ENCODE measurements at places on chromosomes 13 and 19.

DNA sequence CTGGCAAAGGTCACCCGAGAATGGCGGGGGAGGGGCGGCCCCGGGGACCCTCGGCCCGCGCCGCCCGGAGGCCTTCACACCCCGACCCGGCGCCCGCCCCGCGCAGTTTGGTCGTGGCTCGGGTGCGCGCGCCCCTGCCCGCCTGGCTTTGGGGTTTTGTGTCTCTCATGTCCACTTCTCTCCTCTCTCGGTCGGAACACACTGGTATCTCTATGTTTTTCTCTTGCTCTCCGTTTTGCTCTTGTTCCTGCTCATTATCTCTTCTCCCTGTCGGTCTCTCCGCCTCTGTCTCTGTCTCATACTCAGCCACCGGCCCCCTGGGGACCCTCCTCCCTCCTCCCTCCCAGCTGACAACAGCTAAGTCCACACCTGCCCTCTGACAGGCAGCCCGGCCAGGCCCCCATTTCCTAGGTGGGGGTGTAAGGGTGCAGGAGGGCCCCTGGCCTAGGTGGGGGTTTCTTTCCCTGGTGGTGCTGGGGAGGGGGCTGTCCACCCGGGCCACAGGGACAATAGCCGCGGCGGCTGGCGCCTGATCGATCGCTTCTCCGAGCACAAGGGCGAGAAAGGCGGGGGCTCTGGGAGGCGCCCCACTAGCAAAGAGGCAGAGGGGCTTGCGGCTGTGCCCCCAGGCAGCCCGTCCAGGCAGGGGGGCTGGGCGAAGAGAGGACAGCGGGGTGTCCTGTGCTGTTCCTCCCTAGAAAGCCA is 2.3 kb downstream of the ONECUT3 start:
- no peak for DNase-seq

DNA sequence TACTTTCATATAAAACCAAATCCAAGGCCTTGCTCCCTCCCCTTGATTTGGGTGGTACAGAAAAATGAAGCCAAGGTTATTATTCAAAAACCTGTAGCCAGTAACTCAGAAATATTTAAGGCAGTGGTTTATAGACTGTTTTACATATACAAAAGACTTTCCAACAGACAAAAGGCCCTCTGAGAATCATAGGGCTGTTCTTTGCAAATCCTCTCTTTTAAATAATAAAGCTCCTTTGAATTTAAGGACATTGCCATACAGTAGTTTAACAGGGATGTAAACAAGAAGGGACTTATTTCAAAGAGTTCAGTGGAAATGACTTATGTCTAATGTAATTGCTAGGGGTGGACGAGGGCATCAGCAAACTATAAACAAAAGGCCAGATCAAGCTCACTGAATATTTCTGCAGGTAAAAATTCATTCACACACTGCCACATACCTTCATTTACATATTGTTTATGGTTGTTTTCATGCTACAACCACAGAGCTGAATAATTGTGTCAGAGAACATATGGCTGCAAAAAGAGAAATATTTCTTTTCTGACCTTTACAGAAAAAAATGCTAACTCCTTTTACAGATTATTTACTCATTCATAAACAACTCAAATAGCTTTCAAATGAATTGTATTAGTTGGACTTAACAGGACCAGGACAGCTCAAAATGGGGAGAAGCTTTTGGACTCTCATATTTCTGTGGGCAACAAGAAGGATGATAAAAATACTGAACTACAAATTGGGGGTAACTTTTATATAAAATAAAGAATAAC is 665.6 kb downstream of the SLITRK1 start:
- DNase-seq = no peak

GRCh38 chr13:52673465-52673864 is 20.8 kb downstream of the SUGT1 start:
- DNase-seq = no peak

DNA sequence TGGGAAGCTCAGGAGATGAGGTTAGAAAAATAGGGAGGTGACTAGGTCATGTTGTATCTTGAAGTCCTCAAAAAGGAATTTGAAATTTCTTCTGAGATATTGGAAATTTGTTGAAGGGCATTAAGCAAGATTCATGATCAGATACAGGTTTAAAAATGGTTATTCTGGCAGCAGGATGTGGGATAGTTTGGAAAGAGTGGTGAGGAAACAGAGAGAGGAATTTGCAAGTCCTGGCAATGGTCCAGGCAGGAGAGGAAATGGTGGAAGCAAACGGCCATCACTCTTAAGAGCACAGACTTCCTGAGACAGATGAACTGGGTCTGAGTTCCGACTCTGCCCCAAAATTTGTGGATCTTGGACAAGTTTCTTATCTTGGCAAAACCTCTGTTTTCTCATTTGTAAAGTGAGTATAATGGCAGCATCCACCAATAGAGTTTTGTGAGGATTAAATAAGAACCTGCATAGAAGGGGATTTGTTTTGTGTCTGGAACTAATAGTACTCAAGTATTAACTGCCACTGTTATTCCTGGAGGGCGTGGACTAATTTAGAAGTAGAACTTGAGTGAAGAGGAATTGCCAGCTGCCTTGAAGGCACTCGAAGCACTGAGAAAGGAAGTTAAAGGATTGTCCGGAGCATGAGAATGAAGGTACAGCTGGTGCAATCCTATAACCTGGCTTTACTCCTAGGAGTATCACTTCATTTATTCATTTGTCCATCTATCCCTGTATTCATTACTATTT is 99.6 kb downstream of the CCNA1 start:
- no peak for DNase-seq

- no peak for DNase-seq
These were observed 211.5 kb downstream of the URI1 start for GRCh38 chr19:30153326-30154210.

DNA sequence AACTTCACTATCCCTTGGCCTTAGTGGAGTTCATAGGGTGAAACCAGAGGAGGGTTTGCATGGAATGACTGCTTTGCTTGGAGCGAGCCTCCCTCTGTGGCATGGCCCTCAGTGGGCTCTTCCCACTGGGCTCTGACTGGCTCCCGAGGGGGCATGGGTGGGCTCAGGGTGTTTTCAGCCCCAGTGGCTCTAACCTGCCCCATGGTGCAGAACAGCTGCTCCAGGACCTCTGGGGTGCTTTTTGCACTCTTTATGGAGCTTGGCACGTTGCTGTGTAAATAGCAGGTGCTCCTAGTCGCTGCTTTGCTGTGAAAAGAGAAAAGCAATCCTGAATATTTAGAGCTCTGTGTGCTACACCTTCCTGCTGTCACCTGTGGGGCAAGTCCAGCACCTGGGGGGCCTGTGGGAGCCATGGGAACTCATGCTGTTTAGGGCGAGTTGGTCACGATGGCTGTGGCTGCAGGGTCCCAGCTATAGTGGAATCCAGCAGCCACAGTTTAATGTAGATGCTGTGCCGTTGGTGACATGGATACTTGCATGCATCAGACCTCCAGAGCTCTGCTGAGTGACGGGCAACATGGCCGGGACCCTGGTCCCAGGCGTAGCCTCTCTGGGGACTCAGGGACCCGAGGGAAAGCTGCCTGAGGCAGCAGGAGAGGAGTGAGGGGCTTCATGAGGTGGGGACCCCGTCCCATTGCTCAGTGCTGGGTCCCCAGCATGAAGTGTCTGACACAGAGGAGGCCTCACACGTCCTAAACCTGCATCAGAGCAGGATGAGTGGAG is 14.3 kb upstream of the MCF2L start:
- no peak for DNase-seq

- DNase-seq = no peak
These were observed 72.0 kb upstream of the KCTD15 start for GRCh38 chr19:33724721-33725060.

DNA sequence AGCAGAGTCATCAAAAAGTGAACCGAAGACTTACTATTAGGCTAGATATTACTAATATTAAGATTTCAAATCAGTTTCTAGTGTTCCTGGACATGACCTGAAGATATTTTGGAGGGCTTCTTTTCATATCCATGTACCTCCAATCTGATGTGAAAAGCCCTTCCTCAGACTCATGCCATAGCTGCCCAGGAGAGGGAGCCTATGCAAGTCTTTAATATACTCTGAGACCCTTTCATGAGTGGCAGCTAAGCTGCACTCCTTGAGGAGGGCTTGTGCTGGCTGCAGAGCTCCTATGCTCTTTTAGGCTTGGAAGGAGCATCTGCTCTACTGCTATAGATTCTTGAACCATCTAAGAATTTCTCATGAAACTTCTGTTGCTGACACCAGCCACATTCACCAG is 715.3 kb downstream of the OLFM4 start:
- no peak for DNase-seq

DNA sequence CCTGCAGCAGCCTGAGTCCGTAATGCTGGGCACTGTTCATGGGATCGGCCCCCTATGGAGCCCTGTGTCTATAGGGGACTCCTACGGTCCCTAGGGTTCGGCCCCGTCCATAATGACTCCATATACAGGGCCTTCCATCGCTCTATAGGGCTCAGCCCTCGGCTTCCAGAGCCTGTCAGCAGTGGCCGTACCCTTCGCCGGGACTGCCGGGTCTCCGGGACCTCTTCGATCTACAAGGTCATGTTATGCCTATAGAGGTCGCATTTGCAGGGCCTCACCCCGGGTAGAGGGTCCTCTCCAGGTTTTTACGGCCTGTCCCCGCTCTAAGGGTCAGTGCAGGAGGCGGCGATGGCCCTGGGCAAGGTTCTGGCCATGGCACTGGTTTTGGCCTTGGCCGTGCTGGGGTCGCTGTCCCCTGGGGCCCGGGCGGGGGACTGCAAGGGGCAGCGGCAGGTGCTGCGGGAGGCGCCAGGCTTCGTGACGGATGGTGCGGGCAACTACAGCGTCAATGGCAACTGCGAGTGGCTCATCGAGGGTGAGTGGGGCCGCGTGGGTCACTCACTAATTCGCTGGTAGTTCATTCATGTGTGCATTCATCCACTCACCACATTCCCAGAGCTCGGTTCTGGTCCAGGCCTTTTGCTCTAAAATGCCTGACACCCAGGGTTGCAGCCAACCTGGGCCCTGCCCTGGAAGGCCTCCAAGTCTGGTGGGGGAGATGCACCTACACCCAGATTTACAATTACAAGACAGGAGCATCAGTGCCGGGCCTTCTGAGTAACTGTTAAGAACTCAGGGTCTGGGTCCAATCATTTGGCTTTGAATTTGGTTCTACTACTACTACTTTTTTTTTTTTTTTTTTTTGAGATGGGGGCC is 699 bp downstream of the MEGF8 start:
- DNase-seq = no peak

DNA sequence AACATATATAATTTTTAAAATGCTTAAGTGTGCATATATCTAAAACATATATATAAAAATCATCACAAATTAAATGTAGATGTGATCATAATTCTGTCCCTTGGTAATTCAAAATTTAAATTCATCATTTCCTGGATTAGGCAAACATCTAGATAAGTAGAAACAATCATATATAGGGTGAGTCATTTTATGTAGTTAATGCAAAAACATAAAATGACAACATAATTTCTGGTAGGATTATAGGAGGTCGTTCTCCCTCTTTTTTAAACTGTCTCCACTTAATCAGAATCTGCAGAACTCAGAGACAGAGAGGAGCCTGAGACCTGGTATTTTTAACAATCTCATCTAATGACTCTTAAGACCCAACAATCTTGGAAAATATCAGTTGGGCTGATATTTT is 333.4 kb downstream of the KCTD12 start:
- no peak for DNase-seq

DNA sequence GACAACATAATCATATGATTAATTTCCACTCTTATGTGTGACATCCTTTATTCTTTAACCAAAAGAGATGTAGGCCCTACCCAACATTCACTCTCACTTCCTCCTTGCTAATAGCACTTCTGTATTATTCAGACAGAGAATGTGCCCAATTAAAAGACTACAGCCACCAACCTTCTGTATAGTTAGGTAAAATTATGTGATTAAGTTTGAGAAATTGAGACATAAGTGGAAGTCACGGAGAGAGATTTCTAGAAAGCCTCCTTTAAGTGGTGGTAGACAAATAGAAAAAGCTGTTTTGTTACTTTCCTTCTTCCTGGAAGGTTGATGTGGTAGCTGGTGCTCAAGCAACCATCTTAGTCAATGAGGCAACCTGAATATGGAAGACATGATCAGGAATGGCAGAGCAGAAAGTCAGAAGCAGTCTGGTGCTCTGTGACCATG is 14.8 kb downstream of the EPSTI1 start:
- DNase-seq = no peak
